ENCODE measurements at places on chromosomes 7 and 10. TPM values are rescaled to one million over a fixed set of nuclear protein-coding genes. Genes with fewer than 3 reads are reported as not detected.

DNA sequence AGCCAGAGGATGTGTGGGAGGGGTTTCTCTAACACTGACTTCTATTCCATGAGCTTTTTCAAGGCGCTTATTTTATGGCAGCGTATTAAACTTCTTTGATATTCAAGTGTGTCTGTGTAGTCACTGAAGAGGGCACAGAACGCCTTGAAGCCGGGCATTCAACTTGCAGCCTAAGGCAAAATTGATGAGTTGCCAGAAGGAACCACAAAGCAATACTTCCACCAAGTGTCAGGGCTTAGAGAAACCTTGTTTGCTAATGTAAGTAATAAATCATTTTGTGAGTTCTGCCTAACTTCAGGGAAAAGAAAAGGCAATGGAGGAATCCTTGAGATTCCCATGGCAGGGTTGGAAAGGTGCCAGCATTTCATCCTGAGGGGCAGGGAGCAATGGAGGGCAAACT is 163.8 kb downstream of the LCOR start:
- H3K27me3 ChIP-seq, result peaks cover 1% of the 10 kb centered on the region
- H3K27ac ChIP-seq, result no peak overlapping the region
- no peaks in the 10 kb centered on the region for H3K36me3 ChIP-seq
- no peak for DNase-seq

Gene GRM3
- not detected for total RNA-seq

GRCh38 chr7:123433665-123434064 is 100.7 kb downstream of the IQUB start:
- no peaks in the 10 kb centered on the region for H3K36me3 ChIP-seq
- DNase-seq, result no peak
- no peaks in the 10 kb centered on the region for H3K4me1 ChIP-seq
- H3K4me3 ChIP-seq, result no peak overlapping the region

Gene TMEM60
- total RNA-seq, result 18.9 TPM

DNA sequence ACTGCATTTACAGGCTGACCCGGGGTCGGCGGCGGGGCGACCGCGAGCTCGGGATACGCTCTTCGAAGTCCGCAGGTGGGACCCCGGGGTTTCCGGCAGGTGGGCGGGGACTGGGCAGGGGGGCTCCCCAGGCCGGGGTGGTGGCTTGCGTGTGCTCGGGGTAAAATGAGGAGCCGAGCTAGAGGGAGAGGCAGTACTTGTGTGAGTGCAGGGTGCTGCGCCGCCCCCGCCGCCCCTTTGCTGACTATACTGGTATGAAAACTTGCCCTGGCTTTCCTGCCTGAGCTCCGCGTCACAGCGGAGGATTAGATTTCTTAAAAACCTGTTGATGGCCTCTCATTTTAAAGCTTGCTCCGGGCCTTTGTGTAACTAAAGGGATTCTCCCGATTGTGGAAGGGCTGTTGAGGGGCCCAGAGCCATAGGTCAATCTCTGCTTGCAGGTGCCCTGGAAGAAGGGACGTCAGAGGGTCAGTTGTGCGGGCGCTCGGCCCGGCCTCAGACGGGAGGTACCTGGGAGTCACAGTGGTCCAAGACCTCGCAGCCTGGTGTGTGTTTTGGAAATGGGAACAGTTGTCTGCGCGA is 488 bp downstream of the ARMC10 start:
- peak; percentile 56 for DNase-seq
- peak overlapping the region; percentile 78 for H3K27ac ChIP-seq
- peak overlapping the region; percentile 95 for H3K4me3 ChIP-seq
- no peaks in the 10 kb centered on the region for H3K36me3 ChIP-seq
- H3K27me3 ChIP-seq, result peaks cover 12% of the 10 kb centered on the region

DNA sequence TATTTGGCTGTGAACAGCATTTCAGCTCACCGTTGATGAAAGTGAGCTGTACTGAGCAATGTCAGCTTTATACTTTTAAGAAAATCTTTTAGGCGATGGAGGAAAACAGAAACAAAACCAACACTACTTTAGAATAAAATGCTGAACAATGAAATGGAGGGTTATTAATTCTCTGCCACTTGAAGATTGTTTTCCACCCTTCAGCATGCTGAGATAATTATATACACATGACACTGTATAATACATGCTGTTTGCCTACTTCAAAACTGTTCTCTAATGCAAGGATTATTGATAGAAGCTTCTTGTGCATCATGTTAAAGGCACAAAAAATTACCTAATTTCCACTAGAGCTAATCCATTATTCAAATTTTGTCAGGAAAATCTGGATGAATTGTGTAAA is 66.8 kb downstream of the CACNA2D1 start:
- H3K4me1 ChIP-seq, result peaks cover 52% of the 10 kb centered on the region
- H3K36me3 ChIP-seq, result no peaks in the 10 kb centered on the region
- H3K4me3 ChIP-seq, result peak overlapping the region; percentile 12
- no peak for DNase-seq
- H3K27me3 ChIP-seq, result peaks cover 5% of the 10 kb centered on the region
- peak overlapping the region; percentile 90 for H3K27ac ChIP-seq

DNA sequence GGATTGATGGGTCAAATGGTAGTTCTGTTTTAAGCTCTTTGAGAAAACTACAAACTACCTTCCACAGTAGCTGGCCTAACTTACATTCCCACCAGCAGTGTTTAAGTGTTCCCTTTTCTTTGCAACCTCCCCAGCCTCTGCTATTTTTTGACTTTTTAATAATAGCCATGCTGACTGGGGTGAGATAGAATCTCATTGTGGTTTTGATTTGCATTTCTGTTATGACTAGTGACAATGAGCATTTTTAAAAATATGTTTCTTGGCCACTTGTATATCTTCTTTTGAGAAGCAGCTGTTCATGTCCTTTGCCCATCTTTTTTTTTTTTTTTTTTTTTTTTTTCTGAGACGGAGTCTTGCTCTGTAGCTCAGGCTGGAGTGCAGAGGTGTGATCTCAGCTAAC is 155.2 kb upstream of the BMPER start:
- no peak for DNase-seq
- H3K36me3 ChIP-seq, result no peaks in the 10 kb centered on the region
- peaks cover 3% of the 10 kb centered on the region for H3K27me3 ChIP-seq
- H3K27ac ChIP-seq, result no peak overlapping the region
- H3K4me1 ChIP-seq, result peaks cover 2% of the 10 kb centered on the region

Gene ZNF12
- total RNA-seq, result 19.6 TPM

Gene LBX1
- not detected for total RNA-seq

GRCh38 chr7:155418304-155418703 is 39.6 kb upstream of the EN2 start:
- H3K36me3 ChIP-seq, result peaks cover 5% of the 10 kb centered on the region
- peak overlapping the region; percentile 55 for H3K4me3 ChIP-seq
- peaks cover 9% of the 10 kb centered on the region for H3K4me1 ChIP-seq
- no peak for DNase-seq
- H3K27me3 ChIP-seq, result peaks cover 12% of the 10 kb centered on the region

- no peak for DNase-seq
- no peaks in the 10 kb centered on the region for H3K4me1 ChIP-seq
- H3K4me3 ChIP-seq, result no peak overlapping the region
- no peak overlapping the region for H3K27ac ChIP-seq
These were observed 1035.1 kb downstream of the CNTNAP2 start for GRCh38 chr7:147151661-147152060.

Gene MAGI2
- total RNA-seq, result 64.2 TPM

GRCh38 chr7:12469568-12469967 is 65.9 kb upstream of the VWDE start:
- no peak for DNase-seq
- H3K27ac ChIP-seq, result no peak overlapping the region
- H3K4me1 ChIP-seq, result no peaks in the 10 kb centered on the region
- H3K36me3 ChIP-seq, result no peaks in the 10 kb centered on the region
- no peaks in the 10 kb centered on the region for H3K27me3 ChIP-seq
- no peak overlapping the region for H3K4me3 ChIP-seq
